ENCODE measurements at places on chromosomes 11 and 22.

- no peak for DNase-seq
These were observed 727 bp upstream of the SCARF2 start for GRCh38 chr22:20438427-20438677.

- no peak for DNase-seq
These were observed 4.6 kb downstream of the LRRC32 start for GRCh38 chr11:76665921-76666351.

- DNase-seq: peak; percentile 68
These were observed 4.9 kb downstream of the LMO1 start for GRCh38 chr11:8258784-8259183.

- peak; percentile 9 for DNase-seq
These were observed 41.0 kb upstream of the EIF3D start for GRCh38 chr22:36569999-36570398.

- peak; percentile 63 for DNase-seq
These were observed 32.0 kb upstream of the COMT start for GRCh38 chr22:19909350-19910179.

- DNase-seq: no peak
These were observed 51.7 kb upstream of the NUP160 start for GRCh38 chr11:47899801-47900200.

DNA sequence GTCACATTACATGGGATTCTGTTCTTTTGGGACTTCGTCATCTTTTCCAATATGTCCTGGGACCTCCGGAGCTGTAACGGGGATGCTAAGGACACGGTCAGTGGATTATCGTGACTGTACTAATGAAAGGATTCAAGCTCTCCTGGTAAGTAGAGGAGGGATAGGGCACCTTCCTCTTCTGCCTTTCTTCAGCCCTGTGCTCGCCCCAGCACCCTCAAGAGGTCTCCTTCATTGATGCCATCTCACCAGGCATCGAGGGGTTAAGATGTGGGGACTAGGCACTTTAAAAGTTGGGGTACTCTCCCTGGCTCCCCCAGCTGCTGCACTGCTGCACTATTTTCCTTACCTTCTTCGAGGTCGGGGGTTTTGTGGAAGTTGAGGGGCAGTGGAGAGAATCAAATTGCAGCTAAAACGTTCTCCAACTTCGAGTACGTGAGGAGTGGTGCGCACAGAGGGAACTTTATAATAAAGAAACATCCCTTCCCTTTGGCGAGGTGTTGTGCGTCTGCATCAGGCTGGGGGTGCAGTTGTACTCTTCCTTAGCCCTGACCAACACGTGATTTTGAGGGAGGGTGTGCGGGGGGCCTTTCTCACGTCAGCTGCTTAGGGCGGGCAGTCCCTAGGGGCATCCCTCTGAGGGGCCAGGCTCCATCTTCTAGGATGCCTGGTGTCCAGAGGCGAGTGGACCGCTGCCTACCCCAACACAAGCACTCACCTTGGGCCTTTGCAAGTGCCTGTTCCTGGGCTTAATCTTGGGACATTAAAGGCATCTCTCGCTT, 96.1 kb downstream of the GRAMD1B start:
- no peak for DNase-seq

DNA sequence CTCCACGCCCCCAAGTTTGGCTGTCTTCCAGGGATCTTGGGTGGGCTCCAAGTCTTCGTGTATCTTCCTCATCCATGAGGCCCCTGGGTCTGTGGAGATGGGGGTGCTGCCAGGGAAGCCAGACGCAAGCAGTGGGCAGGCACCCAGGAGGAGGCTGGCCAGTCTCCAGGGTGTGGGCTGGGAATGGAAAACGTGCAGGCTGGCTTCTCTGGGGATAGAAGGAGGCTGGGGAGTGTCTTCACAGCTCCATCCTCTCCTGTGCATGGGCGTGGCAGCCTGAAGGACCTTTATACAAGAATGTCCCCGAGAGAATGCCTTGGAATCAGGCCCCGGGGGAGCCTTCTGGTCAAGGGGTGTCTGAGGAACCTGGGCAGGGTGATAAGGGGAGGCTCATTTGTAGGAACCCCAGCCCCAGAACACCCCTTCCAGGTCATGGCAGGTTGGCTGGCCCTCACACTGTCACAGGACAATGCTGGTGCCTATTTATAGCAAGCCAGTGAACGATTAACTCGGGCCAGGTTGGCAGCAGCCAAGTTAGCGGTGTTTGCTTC, 14.0 kb downstream of the SGSM1 start:
- no peak for DNase-seq

DNA sequence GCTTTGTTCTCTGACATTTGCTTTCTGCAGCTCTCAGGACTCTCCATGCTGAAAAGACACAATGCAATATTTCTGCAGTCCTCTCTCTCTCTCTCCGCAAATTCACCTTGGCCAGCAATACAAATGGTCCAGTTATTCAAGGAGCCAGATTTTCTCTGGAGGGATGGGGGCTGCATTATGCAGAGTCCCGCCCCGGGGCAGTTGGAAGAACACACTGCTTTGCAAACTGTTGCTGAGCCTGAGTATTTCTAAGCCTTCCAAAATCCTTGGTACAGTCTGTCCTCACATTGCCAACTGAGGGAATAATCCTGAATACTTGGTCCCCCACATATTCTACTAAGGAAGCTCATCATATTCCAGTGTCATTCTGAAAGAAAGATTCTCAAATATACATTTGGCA, 94.3 kb upstream of the ZC3H12C start:
- no peak for DNase-seq

- DNase-seq: peak; percentile 15
These were observed 38.1 kb upstream of the ST14 start for GRCh38 chr11:130121445-130121978.

GRCh38 chr11:118592616-118593367, 14.6 kb upstream of the PHLDB1 start:
- peak; percentile 41 for DNase-seq

DNA sequence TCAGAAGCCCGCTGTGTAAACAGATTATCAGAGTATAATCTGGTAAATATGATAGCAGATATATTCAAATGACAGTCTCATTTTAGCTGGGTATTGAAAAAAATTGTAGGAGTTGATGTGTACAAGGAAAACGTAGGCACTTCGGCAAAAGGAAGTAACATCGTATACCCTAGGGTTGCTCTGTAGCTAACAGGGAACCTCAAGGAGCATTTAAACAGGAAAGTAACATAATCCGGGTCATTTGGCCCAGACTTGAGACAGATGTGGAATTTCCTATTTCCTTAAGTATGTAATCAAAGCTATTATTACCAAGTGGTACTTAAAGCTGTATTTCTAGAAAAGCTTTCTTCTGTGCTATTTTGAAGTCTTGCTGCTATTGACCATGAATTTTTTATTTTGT, 215.6 kb downstream of the DDX10 start:
- peak; percentile 32 for DNase-seq

GRCh38 chr11:2540223-2540991, 95.6 kb downstream of the KCNQ1 start:
- DNase-seq: no peak

- DNase-seq: no peak
These were observed 48.4 kb upstream of the MUC15 start for GRCh38 chr11:26620282-26621045.

DNA sequence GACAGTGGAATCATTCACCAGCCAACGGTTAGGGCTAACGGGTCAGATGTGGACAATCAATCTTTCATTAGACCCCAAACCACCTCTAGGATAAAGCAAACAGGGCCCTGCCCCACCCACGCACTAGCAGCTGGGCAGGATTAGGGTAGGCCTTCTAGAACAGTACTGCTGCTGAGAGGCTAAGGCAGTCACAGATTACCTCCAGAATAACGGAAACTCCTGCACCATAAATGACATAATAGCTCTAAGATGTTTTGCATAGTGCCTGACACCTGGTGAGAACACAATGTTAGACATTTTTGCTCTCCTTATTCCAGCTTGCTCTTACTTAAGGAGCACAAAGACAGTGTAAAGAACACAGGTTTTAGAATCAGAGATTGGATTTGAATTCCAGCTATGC, 1.8 kb downstream of the SYTL2 start:
- no peak for DNase-seq

DNA sequence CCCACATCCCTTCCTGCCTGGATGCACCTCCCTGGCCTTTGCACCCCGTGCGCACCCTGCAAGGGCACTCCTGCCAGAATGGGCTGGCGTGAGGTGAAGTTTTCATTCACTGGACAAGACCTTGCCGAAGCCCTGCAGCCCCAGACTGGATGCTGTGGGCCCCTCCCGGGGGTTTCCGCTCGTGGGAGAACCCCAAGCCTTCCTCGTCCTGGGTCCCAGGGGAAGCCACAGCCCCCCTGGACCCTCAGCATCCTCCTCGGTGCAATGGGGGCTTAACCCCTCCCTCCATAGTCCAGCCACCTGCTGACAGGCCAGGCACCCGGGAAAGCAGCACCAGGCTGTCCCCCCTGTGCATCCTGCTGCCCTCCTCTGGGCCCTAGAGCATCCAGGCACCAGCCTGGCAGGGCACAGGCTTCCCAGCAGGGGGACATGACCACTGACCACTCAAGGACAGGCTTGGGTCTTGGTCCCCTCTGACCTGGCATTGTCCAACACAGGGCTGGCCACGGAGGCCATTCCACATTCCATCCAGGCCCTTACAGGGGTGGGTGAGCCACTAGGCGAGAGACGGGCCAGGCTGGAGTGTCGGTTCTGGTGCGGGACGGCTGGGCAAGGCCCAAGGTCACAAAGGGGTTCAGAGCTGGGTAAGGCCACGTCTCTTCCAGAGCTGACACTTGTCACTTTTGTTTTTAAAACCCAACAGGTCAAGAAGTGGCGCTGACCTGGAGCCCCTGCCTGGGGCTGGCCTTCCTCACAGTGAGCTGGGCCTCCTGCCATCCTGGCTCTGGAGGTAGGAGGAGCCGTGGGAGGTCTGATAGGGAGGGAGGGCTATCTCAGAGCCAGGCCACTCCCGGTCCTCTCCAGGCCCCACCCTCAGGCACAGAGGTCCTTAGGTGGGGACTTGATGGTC, 41.5 kb upstream of the PPARA start:
- DNase-seq: peak; percentile 66

GRCh38 chr11:85941380-85941973, 86.3 kb downstream of the CCDC83 start:
- peak; percentile 69 for DNase-seq

GRCh38 chr11:130269326-130269943, 45.3 kb downstream of the ZBTB44 start:
- DNase-seq: no peak

- DNase-seq: peak; percentile 71
These were observed 53.4 kb downstream of the CD44 start for GRCh38 chr11:35192347-35192746.

- DNase-seq: no peak
These were observed 3.0 kb downstream of the LRFN4 start for GRCh38 chr11:66859686-66860448.

- no peak for DNase-seq
These were observed 1.2 kb downstream of the JAML start for GRCh38 chr11:118223570-118223969.

GRCh38 chr11:133096981-133097380, 435.3 kb downstream of the OPCML start:
- DNase-seq: no peak

All from fibroblast of gingiva (primary cell).